ENCODE measurements at places on chromosomes 5 and 9.

GRCh38 chr5:176864755-176865154 is 34.4 kb downstream of the HK3 start:
- no peak for DNase-seq

GRCh38 chr9:93307468-93308157 is 123.7 kb downstream of the WNK2 start:
- DNase-seq = no peak

DNA sequence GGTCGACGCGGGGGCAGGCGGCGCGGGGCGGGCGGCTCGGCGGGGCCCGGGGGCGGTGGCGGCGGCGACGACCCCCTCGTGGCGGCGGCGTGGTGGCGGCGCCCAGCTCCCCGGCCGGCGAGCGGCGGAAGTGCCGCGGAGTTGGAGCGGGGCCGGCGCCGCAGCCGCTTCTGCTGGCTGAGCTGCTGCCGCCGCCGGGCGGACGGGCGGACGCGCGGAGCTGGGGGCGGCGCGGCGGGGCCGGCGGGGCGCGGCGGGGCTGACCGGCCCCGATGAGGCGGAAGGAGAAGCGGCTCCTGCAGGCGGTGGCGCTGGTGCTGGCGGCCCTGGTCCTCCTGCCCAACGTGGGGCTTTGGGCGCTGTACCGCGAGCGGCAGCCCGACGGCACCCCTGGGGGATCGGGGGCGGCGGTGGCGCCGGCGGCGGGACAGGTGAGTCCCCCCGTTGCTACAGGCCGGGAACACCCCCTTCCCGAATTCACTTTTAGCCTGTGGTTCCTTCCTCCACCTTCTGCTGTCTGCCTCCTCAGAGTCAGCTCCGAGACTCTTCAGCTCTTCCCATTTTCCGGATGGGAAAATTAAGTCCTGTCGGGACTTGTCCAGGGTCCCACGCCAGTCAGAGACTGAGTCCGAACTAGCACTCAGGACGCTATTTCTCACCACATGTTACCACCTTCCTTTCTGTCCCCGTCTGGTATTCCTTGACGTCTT is at the start of gene GALNT10:
TSS of gene GALNT10 (plus strand) at position 139 of the 710 bp plus-strand sequence. CDS start at position 273, 134 bp downstream.
- peak; percentile 23 for DNase-seq

- no peak for DNase-seq
Measured at GRCh38 chr5:5380298-5380697, 42.2 kb upstream of the ICE1 start.

- DNase-seq = no peak
Measured at GRCh38 chr5:36523450-36523849, 83.0 kb upstream of the SLC1A3 start.

DNA sequence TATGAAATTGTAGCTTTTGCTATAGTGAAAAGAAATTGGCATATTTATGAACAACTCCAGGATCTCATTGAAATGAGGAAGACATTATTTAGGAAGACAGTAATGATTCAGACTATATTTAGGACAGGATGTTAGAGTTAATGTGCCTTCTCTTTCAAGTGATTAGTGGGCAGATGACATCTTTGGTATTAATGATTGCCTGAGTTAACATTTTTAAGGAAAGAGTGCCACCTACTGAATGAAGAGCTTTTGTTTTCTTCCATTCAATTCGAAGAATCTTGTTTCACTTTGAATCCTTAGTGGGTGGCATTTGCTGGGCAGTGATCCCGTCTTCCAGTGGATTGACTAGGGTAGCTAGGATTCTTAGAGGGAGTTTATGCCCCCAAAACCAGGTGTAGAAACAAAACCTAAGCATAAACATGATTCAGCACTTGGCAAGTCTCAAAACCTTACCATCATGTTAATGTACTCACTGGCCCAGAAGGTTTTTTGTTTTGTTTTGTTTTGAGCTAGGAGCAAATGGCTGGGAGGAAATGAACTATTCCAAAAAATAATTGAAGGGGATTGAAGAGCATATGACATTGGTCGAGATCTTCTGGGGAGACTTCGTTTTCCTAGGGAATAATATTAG is 23.2 kb downstream of the MAP3K1 start:
- DNase-seq = no peak

DNA sequence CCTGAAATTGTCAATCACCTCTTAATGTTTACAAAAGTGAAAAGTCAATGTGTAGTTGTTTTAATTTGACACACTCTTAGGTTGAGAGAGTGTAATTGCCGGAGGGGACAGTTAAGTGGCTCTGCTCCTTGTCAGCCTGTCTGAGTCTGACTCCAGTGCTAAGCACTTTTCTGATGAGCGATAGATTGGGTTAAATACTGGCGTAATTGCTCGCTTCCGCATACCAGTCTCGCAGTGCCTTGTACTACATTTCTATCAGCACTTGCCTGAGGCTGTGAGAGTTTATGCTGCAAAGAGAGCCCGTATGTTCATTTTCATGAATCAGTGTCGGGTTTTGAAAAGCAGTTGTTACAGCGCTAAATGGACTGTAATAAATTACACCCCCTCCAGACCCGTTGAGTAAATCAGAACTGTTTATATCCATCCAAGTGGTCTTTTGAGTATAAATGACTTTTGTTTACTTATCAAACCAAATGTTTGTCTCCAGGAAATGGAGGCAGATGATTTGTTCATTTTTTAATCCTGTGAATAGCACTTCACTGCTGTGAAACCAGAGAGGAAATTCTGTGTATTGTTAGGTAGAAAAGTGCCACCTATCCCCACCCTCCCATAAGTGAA is 41.0 kb upstream of the DMRT3 start:
- DNase-seq = no peak

DNA sequence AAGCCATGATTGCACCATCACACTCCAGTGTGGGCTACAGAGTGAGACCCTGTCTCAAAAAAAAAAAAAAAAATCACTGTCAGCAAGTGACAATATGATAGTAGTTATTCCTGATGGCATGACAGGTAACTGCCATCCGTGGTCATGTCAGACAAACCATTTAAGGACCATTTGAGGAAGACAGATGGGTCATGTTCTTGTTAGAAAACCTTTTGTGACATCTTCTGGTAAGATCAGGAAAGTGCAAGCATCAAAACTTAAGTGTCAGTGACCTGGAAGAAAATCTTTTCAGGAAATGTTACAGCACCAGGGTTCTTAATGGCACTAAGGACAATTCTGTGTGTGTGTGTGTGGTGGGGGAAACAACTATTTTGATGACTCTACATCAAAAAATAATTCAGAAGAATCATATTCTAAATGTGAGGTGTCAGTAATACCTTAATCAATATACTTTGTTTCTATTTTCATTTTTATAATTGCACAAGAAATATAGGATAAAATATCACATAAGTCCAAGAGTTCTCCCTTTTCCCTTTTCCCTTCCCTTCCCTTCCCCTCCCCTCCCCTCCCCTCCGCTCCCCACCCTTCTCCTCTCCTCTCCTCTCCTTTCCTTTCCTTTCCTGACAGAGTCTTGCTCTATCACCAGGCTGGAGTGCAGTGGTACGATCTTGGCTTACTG is 17.8 kb downstream of the SLC38A9 start:
- no peak for DNase-seq

DNA sequence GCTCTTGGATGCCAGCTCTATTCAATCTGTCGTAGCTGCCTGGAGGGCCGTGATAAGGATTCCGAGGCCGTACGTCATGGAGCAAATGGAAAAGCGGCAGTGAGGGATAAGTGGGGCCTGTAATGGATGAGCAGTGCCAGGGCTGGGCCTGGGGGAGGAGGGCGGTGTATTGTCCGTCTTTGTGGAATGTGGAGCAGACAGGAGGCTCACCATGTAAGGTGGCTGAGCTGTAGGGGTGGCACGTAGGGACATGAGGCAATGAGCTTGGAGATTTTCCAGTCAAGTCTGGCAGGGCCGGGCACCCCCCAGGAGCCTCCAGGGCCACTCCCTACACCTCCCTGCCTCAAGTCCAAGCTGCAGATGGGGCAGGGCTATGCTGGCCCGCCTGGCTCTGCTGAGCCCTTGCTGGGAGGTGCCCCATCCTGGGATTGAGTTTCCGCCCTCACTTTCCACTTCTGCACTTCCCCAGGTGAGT is 29.2 kb downstream of the NCS1 start:
- no peak for DNase-seq

DNA sequence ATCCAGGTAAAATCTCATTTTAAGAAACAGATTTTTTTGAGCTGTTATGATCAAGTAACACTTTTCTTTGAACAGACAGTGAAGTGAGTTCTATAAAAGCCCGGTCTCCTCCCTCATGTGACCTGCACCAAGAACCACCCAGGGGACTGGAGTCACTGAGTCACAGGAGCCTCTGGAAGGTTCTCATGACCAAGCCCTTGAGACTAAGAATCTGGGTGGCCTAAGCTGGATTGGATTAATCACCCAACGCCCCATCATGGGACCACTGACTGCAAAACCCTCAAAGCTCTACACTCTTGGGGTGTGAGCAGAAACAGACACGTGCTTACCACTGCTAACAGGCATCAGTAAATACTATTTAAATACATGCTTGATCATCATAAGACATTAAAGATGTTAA is 48.4 kb downstream of the SECISBP2 start:
- DNase-seq = no peak

GRCh38 chr9:72443855-72444254 is 77.6 kb upstream of the TMC1 start:
- no peak for DNase-seq

DNA sequence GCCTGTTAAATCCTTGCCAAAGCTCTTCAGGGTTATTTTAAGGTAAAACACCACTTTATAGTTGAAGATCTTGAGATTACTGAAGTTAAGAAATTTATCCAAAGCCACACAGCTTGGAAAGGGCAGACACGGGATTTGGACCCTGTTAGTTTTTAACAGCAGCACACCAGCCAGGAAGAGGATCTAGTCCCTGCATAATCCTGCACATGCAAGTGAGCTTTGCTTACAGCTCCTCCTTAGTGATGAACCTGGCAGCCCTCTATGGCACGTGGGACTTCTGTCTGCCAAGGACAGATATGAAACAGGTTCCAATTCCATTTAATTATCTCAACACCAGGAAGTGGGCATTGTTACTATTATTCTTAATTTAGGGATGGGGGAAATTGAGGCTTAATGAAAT is 108.7 kb downstream of the TRIM32 start:
- no peak for DNase-seq

DNA sequence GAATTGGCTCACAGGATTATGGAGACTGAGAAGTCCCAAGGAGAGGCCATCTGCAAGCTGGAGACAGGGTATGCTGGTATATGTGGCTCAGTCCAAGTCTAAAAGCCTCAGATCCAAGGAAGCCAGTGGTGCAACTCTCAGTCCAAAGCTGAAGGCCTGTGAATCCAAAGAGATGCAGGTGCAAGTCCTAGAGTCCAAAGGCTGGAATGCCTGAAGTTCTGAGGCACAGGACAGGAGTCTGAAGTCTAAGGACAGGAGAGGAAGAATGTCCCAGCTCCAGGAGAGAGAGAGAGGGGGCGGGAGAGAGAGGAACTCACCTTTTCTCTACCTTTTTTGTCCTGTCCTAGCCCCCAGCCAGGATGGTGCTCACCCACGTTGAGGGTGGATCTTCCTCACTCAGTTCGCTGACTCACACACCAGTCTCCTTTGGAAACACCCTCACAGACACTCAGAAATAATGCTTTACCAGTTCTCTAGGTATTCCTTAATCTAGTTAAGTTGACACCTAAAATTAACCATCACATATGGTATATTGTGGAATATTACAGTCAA is 49.6 kb downstream of the KCNN2 start:
- DNase-seq = no peak

DNA sequence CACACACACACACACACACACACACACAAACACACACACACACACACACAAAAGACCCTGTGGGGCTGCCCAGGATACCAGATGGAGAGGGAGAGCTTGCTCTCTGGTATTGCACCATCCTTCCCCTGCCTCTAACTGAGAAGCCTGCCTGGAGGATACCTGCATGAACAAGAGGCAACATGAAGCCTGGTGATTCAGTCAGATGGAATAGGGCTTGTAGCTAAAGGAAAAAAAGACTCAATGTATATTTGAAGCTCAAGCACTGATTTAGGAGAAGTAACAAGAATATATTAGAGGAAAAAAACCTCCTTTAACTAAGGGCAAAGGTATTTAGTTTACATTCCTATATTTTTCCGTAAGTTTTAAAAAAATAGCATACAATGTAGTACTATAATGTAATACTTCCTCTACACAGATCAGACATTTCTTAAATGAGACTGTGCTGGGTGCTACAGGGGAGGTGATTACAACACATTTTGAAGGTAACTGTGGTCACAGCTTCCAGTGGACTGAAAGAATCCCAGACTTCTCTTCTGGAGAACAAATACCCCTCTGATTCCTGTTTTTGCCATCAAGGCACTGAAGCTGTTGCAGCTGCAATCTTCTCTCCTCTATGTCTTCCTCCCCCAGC is 169.3 kb downstream of the DCP2 start:
- DNase-seq = no peak

Measured in activated CD8-positive, alpha-beta memory T cell treated with anti-CD3 and anti-CD28 coated beads for 4 hours (primary cell).